ENCODE measurements at places on chromosomes 1 and 21.

DNA sequence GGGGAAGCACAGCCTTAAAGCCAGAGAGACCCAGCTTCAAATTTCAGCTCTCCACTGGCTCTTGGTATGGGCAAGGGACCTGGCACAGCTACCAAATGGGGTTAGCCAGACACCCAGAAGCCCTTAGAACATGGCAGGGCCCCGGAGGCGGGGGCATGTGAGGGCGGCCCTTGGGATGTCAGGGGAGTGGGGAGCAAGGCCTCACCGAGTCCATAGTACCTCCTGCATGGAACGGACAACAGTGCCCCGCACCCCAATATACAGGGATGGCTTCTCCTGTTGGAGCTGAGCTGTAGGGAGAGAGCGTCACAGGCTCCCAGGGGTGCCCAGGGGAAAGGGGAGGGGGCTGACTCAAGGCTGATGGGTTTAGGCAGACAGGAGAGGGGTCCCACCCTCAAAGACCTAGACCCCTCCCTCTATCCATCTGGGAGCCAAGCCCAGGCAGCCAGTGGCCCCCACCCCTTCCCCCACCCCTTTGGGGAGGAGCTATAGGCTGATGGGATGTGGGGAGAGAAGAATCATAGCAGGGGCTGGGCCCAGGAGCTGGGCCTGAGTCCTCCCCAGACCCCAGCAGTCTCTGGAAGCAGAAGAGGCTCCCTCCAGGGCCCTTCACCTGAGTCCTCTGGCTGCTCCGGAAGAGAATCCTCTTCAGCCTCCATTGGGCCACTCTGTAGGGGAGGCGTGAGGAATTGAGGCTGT, 16.5 kb downstream of the SPOCD1 start:
- DNase-seq: peak; percentile 57

- no peak for DNase-seq
Measured at GRCh38 chr1:234018816-234019215, 114.3 kb downstream of the SLC35F3 start.

- DNase-seq: no peak
Measured at GRCh38 chr1:81577004-81577697, 223.6 kb upstream of the ADGRL2 start.

GRCh38 chr1:11126569-11126968, 26.9 kb upstream of the EXOSC10 start:
- DNase-seq: no peak

Data from endodermal cell (in vitro differentiated cells).